ENCODE measurements at places on chromosomes 4 and X.

- DNase-seq = no peak
These were observed 12.3 kb downstream of the RNF175 start for GRCh38 chr4:153747406-153747955.

GRCh38 chrX:22690116-22690515, 309.6 kb upstream of the DDX53 start:
- no peak for DNase-seq

GRCh38 chr4:11805842-11806241, 377.1 kb upstream of the HS3ST1 start:
- no peak for DNase-seq

GRCh38 chr4:2954358-2955185, 8.6 kb downstream of the NOP14 start:
- no peak for DNase-seq

- DNase-seq = no peak
These were observed 15.4 kb downstream of the TSPAN5 start for GRCh38 chr4:98642991-98643426.

DNA sequence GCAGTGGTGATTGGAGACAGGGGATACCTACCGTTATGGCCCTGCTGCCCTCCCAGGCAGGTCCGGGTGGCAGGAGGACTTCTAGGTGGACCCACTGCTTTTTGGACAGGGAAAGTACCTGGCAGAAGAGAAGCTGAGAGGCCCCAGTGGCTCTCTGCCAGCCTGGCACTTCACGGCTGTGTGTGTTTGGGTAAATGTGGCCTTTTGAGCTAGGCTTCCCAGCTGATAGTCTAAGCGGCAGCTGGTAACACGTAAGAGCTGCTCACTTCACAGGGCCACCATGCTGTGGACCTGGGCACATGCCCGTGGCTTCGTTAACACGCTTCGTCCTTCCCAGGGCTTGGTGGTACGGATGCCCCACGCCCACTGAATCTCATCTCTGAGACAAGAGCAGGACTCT, 92.0 kb upstream of the CLCN4 start:
- peak; percentile 14 for DNase-seq

GRCh38 chrX:41014776-41015360, 70.4 kb upstream of the USP9X start:
- no peak for DNase-seq

- DNase-seq = no peak
These were observed 144.1 kb downstream of the THOC2 start for GRCh38 chrX:123588723-123589122.

DNA sequence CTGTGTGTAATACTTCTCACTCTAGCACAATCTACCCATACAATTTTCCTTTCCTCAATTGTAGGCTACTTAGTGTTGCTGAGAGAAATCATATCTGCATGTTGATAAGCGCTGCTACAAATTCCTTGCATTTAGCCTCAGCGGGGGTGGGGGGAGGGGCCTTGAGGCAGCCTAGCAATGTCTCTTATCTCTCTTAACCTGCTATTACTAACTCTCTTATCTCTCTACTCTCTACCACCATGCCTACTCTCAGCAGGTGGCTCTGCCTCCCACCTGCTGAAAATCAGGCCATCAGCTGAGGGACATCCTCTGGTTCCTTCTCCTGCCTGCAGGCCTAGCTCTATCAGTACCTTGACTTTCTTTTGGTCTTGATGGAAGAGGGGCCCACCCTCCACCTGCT, 98.9 kb downstream of the GPR82 start:
- DNase-seq = no peak

GRCh38 chr4:22686141-22686540, 6.6 kb upstream of the GBA3 start:
- DNase-seq = no peak

GRCh38 chrX:32155044-32155638, 1056.2 kb downstream of the DMD start:
- DNase-seq = no peak

All from cerebellar nuclear complex (tissue), 1 donor.